Iris pigment epithelial cell (primary cell): ENCODE measurements at places on chromosomes 16 and 17.

- no peak for DNase-seq
These were observed 8.8 kb downstream of the TANC2 start for GRCh38 chr17:62974788-62975187.

- no peak for DNase-seq
These were observed 22.0 kb downstream of the PSME3IP1 start for GRCh38 chr16:57163842-57164241.

- DNase-seq, result no peak
These were observed 193.2 kb downstream of the RAB11FIP4 start for GRCh38 chr17:31584438-31585279.

DNA sequence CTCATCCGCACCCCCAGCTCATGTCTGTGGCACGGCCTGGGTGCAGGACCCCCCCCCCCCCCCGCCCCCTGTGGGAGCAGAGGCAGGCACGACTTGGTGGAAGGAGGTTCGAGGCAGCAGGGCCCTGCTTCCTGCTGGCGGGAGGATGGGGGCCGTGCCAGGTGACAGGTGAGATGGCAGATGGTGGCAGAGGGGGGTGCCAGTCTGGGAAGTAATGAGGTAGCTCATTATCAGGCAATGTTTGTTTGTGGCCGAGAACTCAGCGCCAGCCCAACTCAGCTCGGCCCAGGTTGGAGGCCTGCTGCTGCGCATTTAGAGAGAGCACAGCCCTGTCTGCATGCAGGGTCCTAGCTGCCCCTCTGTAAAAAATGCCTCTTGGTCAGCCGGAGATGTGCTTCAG, 40.1 kb upstream of the JPH3 start:
- no peak for DNase-seq

GRCh38 chr16:83995754-83996153, 27.7 kb downstream of the NECAB2 start:
- peak; percentile 40 for DNase-seq

DNA sequence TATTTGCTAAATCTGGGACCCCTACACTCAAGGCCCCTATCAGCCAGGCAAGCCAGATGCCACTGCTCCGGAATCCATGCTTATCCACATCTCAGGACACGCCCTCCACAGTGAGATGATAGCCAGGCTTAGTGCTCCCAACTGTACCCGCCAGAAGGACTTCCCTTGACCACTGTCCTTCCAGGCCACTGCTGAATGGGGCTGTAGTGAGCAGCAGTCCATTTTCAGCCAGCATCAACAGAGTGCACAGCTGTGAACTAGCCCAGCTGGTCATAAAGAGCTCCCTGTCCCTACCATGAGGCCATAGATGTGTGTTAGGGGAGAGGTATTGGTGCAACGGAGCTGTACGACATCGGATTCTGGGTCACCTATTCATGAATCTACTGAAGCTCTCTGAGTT, 13.0 kb upstream of the MED9 start:
- no peak for DNase-seq

DNA sequence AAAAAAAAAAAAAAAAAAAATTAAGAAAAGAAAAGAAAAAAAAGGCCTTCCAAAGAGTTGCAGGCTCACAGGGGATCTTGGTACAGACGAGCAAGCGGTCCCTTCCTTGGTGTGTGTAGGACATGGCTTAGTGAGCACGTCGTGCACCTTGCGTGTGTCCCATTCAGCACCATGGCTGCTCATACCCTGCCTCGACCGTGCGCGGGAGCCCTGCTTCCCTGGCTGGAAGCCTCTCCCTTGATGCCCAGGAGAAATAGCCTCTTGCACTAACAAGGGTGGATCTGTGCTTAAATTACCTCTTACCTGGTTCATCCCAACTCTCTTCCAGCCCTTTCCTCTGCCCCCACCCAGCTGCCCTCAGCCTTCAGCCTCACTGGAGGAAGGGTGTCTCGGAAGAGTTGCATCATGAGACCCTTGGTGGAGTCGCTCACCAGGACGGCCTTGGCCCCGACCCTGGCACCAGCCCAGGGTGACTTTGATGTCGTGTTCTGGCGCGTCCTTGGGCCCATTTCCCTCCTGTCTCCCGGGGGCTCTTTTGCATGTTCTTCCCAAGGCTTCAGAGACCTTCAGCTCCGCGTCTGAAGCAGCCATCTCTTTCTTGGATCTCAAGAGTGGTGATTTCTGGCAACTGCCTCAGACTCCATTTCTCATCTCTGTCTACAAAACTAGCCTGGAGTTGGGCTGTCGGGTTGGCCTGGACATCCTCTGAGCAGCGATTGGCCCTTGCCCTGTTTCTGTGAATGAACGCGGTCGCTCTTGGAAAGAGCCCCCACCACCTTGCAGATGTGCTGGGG, 127.2 kb downstream of the CMIP start:
- no peak for DNase-seq

- no peak for DNase-seq
These were observed 1.2 kb upstream of the TAOK2 start for GRCh38 chr16:29972500-29972899.

GRCh38 chr16:66358231-66358630, 8.3 kb upstream of the CDH5 start:
- no peak for DNase-seq

DNA sequence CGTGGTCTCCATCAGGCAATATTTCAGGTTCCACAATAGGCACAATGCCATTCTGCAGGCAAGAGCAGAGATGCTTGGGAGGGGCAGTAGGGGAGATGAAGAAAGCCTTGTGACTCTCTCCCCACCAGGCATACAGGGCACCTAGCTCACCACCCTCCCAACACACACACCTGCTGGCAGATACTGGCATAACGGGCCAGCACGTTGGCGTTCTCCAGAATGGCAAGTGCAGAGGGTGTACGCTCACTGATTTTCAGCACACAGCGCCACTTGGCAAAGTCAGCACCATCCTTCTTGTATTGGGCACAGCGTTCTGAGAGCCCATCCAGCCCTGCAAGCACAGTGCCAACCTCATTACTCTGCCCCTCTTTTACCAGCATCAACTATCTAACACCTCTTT, 2.2 kb downstream of the ALDOC start:
- no peak for DNase-seq

GRCh38 chr17:76623271-76624146, 20.0 kb downstream of the ST6GALNAC1 start:
- peak; percentile 63 for DNase-seq

DNA sequence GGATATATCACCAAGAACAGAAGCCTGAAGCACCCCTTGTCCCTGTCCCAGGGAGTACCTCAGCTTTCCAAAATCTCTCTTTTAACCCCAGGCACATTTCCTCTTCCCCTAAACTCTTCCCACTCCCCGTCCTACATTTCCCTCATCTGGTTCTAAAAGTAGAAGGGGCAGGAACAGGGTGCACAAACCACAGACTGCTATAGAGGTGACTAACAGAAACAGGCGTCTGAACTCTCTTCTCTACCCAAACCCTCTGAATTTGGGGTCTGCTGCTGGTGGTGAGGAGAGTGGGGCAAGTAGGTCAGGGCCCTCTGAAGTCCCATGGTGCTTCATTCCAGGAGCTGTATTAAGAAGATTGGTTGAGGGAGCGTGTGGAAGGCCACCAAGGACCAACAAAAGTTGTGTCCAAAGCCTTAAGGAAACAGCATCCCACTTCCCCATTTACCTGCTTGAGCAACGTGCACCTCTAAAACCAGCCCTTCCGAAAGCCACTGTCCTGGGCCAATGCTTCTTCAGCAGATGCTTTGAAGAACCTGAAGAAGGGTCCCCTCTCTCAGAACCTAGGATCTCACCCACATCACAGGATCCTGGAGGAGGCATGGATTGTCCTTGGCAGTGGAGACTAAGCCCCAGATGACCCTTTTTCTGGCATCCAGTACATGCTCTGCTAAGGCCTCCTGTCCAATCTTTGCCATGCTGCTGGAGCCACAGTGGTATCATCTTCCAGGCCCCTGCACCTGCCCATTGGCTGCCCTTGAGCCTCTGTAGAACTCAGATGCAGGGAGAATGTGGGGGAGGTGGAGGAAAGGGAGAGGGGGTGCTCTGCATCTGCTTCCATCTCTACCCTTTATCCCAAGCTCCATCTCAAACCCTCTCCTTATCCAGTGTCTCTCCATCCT, 5.7 kb upstream of the NR1D1 start:
- DNase-seq, result no peak
